ENCODE measurements at places on chromosomes 7 and 10.

DNA sequence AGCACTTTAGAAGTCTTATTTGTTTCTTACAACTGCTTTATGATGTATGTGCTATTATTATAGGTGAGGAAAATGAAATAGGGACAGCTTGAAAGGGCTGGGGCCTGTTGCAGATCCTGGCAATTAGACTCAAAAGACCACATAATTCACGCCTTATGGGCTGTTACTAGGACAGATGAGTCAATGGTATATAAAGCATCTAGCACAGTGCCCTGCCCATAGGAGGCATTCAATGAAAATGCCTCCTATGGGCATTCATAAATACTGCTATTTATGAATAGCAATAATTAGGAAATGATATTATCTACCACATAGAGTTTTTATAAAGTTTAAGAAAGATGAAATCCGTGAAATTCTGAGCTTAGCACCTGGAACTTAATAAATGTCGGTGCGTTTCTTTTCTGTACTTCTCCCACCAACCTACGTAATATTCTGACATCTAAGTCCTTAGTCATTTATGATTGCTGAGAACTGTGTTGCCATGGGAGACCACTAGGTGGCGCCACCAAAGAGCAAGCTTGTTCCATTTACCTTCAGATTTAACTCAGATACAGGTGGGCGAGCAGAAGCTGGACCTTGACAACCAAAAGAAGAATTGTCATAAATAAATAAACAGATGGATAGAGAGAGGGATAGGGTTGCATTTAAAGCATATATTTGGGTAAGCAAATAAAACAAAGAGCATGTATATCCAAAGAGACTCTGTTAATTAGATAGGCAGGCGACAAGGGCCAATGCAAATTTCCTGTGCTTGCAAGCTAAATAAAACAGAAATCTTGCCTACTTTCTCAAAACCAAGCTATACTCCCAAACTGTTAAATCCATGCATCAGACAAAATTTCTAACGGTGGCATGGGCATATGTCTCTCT is 699.9 kb downstream of the INHBA start:
- peak; percentile 36 for DNase-seq

- no peak for DNase-seq
Observed at GRCh38 chr10:106280896-106281460, 883.5 kb downstream of the SORCS1 start.

DNA sequence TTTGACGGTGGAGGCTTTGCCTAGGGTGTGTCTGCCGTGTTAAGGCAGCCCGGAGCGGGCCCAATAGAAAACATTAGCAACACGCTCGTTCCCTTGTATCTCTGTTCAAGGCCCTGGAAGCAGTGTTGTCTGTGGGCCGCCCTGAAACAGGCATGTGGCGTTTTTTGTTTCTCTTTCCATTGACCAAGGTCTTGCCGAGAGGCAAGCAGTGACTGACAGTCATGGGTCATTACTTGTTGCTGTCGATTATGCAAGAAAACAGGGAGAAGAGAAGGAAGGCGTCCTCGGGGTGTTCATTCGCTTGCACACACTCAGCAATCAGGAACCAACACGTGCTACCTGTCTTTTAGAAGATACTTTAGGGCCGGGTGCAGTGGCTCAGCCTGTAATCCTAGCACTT is 92.5 kb downstream of the EZH2 start:
- no peak for DNase-seq

DNA sequence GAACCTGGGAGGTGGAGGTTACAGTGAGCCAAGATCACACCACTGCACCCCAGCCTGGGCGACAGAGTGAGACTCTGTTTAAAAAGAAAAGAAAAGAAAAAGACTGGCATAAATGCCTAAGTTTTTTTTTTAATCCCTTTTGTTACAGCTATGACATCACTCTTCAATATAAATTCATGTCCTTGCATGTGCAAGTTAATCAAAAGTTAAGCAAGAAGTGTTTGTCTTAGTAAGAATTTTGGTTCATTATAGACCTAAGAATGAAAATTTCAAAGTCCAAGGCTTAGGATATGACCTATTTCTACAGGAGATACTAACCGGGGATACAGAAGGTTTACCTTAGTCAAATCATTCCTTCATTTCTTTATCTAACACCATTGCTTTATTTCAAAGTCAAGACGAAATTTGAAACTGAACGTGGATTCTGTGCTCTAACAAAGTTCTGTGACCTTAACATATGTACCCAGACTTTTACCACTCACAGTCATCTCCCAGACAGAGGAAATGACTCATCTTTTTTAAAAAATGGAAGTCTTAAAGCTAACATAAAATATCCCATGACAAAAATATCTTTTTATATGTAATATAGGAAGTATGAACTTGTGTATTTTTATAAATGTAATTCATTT is 29.3 kb upstream of the ITGB8 start:
- DNase-seq: no peak

DNA sequence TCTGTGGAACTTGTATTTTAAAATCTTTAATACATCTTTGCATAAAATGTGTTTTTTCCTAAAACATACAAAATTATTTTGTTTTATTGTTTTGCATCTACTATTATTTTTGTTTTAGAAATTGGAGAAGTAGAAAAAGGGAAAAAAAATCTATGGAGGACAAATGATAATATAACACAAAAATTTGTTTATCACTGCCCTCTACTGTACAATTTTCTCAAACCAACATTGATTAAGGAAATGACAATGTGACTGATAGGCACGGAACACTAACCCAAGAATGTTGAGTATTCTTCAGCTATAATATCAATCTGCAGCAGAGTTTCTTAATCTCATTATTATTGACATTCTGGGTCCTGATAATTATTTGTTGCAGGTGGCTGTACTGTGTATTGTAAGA is 9.5 kb upstream of the ING3 start:
- no peak for DNase-seq

GRCh38 chr7:116193329-116194087 is 16.8 kb upstream of the TES start:
- DNase-seq: no peak

GRCh38 chr7:109638321-109638720 is 1068.6 kb downstream of the DNAJB9 start:
- DNase-seq: no peak

- DNase-seq: no peak
Observed at GRCh38 chr7:41428381-41428780, 274.5 kb downstream of the INHBA start.

DNA sequence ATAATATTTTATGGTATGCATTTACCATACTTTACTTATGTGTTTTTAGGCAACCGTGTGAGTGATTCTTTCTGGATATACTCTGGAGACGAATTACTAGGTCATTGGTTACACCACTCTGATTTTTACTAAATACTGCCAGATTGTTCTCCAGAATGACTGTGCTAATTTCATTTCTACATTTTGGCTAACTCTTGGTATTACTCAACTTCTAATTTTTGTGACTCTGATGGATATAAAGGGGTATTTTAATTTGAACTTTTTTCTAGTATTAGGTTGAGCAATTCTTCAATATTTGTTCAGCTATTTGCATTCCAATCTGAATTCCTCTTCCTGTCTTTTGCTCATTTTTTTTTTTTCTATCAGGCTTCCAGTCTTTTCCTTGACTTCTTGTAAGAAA is 223.6 kb downstream of the MDFIC start:
- no peak for DNase-seq

- DNase-seq: no peak
Observed at GRCh38 chr10:133179651-133180050, 19.6 kb downstream of the KNDC1 start.

DNA sequence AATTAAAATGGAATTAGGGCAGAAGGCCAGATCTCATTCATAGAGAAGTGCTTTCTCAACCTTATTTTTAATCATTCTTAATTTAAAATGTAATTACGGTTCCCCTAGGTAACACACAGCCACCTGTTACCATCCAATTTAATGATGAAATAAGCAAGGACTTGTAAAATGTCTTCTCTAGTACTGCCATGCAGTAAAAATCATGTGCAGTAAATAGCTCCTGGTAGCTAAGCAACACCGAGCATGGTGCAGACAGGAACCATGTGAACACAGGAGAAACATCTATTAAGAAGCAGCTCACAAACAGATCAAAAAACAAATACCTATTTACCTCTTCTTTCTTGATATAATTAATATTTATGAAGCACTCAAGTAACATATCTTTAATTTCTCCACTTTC is 15.1 kb downstream of the NCAPG2 start:
- peak; percentile 95 for DNase-seq

- DNase-seq: no peak
Observed at GRCh38 chr7:115701141-115701540, 329.4 kb downstream of the TFEC start.

- no peak for DNase-seq
Observed at GRCh38 chr10:14362104-14362503, 31.4 kb upstream of the FRMD4A start.

GRCh38 chr10:33193701-33194521 is 140.6 kb downstream of the NRP1 start:
- no peak for DNase-seq

- no peak for DNase-seq
Observed at GRCh38 chr7:7810826-7811225, 92.4 kb upstream of the RPA3 start.

GRCh38 chr7:68505721-68506120 is 1092.6 kb upstream of the AUTS2 start:
- DNase-seq: no peak

DNA sequence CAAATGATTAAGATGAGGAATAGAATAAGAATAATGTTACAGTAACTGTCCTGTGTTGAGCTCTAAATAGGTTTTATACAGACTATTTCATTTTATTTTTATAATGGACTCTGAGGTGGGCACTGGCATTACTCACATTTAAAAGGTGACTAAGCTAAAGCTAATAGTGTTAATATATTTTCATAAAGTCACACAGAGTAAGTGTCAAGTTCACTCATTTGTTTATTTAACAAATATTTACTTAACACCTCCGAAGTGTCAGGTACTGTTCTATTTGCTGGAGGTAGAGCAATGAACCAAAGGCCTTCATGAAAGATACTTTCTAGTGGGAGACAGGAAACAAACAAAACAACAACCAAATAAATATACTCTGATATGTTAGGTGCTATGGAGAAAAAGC is 44.0 kb downstream of the ASB4 start:
- DNase-seq: no peak

- DNase-seq: no peak
Observed at GRCh38 chr10:17476073-17476472, 21.7 kb upstream of the ST8SIA6 start.

- DNase-seq: no peak
Observed at GRCh38 chr7:113366122-113366521, 247.8 kb upstream of the SMIM30 start.

- peak; percentile 28 for DNase-seq
Observed at GRCh38 chr7:121337398-121337797, 8.6 kb downstream of the WNT16 start.

GRCh38 chr7:98956937-98957336 is 78.6 kb downstream of the TRRAP start:
- no peak for DNase-seq

DNA sequence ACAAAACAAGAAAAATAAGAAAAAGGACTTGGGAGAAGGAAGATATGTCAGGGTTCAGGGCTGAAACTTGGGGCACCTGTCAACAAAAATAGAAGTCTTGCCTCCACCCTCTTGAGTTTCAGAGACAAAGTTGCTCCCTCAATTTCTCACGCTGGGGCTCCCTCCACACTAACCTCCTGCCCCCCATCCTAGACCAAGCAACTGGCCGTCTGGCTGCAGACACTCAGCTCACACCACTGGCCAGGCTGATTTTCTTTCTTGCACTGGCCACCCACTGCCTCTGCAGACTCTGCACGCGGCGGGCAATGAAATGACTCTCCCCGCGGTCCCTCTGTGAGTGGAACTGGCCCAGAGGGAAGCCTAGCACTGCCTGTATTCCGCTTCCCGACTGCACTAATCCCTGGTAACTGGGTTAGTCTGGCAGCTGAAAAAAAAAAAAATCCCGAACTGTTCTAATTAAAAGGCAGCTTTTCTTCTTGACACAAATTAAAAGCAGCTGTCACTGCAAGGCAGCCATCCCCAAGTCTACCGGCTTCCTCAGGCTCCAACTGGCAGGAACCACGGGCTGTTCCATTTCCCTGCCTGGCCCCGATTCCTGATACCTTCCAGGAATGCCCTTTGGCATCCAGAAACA is 83.5 kb downstream of the SPDYE5 start:
- no peak for DNase-seq

DNA sequence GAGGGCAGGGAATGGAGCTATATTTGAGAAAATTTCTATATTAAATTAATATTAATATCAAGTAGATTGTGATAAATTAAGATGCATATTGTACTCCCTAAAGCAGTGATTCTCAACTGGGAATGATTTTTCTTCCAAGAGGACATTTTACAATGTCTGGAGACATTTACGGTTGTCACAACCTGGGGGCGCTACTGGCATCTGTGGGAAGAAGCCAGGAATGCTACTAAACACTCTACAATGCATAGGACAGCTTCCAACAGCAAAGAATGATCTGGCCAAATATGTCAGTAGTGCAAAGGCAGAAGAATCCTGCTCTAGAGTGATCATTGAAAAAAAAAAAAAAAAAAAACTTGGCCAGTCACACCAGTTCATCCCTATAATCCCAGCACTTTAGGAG is 100.0 kb downstream of the LSM5 start:
- DNase-seq: no peak

GRCh38 chr7:51613911-51614357 is 297.3 kb upstream of the COBL start:
- DNase-seq: no peak

DNA sequence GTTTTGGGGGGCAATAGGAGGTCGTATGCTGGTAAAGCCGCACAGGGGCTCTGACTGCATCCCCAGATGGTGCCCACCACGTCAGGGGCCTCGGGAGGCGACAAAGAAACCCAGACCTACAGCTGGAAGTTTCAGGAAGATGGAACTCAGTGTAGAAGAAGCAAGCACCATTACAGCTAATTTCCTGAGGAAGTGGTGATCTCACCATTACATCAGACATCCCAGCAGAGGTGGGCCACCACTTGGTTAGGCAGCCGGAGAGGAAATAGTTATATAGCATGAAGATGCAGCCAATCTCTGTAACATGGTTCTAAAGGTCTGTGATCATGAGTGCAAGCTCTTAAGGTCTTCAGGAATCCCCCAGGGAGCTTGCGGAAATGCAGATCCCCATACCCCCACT is 127.3 kb upstream of the PCBD1 start:
- no peak for DNase-seq

DNA sequence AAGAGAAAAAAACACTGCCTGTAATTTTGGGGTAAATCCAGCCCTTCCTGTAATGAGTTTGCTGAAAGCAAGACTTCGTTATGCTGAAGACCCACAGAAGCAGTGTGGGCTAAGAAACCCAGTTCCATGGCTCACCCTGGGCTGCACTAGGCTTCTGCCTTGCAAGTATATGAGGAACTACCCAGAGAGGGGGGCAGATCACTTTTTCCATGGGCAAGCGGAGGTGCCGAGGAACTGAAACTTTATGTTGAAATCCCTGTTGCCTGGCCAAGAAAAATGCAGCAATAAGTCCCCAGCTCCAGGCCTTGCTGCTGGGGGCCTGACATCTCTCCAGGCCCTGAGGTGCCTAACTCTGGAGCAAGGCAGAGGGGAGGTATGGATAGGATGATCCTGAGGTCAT is 8.5 kb downstream of the RASSF4 start:
- no peak for DNase-seq

GRCh38 chr7:25805027-25805687 is 346.8 kb upstream of the NFE2L3 start:
- DNase-seq: peak; percentile 94

GRCh38 chr10:28839600-28840007 is 162.3 kb downstream of the BAMBI start:
- DNase-seq: peak; percentile 69

All from NCI-H1105 treated with DMSO at 0.1 percent for 48 hours (cell line).